ENCODE measurements at places on chromosomes 5 and 9.

DNA sequence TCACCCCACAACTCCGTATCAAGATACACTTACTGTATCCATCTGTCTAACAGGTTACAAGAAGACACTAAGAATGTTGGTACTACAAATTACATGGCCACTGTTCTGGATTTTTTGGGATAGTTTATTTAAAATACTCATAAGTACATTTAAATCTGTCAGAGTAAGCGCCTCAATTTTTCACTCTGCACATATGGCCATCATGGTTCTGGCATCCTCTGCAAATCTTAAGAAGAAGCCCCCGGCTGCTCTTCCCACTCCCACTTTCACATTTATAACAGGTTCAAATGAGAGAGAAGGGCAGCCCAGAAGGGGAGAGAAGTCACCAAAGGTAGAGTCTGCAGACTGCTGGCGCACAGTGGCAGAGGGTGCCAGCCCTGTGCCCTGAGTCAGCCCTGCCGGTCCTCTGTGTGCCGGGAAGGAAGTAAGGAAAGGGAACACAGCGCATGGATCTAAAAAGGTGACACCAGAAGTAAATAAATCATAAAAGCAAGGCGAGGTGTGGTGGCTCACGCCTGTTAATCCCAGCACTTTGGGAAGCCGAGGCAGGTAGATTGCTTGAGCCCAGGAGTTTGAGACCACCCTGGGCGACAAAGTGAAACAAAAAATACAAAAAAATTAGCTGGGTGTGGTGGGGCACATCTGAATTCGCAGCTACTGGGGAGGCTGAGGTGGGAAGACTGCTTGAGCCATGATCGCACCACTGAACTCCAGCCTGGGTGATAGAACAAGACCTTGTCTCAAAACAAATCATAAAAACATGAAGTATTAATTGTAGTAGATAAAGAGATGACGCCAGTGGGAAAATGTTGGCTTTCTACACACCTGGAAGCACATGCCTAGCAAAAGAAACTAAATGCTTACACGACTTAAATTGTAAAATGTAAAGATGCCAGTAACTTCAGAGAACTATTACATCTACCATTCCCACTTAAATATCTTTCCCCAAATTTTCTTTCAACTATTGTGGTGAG is 30.0 kb downstream of the RNF130 start:
- DNase-seq, result no peak

GRCh38 chr5:72036951-72037350 is 70.3 kb upstream of the MAP1B start:
- no peak for DNase-seq

GRCh38 chr5:119792161-119792799 is 162.9 kb downstream of the FAM170A start:
- DNase-seq, result no peak

GRCh38 chr9:16867576-16868311 is 2.7 kb downstream of the BNC2 start:
- DNase-seq, result no peak

DNA sequence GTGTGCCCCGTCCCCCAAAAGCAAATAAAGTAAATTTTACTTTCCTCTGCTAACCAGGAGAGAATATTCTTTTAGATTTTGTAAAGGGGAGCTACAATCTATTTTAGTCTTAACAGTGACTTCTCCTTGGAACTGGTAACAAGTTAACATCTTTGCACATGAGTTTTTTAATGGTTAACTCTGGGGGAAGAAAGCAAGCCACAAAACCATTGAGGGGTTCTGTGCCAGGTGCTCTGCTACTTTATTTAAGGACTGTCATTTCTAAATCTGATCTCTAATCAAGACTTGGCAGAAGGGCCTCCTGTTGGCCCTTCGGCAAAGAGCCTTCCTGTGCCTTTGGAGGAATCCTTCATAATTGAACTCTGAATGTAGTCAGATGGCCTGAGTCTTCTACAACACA is 153.4 kb downstream of the SLC12A2 start:
- DNase-seq, result no peak

GRCh38 chr5:168852329-168852728 is 273.2 kb upstream of the PANK3 start:
- DNase-seq, result no peak

DNA sequence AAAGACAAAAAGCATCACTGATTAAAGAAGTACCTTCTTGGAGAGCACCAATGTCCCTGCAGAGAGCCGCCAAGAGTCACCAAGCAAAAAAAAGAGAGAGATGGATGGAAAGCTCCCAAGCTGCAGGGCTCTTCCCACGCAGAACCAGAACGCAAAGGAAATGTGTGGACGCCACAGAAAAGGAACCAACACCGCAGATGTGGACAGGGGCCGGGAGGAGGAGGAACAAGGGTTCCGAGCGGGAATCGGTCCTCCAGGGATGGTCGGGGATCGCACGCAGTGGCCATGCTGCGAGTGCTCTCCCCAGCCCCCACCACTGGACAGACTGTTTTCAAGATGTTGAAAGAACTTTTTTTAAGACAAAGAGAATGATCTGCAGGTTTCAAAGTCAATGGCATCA is 40.2 kb upstream of the ZNF354A start:
- DNase-seq, result no peak

GRCh38 chr9:6054280-6055099 is 39.1 kb upstream of the RANBP6 start:
- DNase-seq, result peak; percentile 26

DNA sequence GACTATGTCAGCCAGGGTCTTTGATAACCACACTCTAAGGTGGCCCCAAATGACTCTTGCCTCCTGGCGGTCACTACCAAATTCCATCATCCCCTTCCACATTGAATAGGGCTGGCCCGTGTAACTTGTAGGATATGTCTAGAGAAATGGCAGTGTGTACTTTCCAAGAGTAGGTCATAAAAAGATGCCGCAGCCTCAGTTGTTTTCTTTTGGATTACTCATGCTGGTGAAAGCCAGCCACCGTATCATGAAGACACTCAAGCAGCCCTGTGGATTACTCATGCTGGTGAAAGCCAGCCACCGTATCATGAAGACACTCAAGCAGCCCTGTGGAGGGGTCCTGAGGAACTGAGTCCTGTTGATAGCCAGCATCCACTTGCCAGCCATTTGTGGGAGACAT is 172.0 kb upstream of the TBC1D2 start:
- no peak for DNase-seq

DNA sequence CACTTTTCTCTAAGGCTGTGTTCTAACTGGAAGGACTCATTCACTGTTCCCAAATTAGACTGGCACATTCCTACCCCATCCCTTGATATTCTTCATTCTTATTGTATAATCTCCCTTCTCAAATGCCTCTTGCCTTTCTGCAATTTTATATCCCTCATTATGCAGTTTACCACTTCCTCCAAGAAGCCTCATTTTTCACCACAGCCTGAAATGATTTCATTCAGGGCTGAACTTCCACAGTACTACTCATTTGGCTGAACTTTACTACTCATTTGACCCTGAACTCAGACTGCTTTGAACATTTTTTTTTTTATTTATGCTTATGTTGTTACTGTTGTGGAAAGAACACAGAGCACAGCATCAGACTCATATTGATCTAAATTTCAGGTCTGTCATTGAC is 32.7 kb downstream of the GRIA1 start:
- DNase-seq, result no peak

- DNase-seq, result no peak
These were observed 8.4 kb upstream of the SETD9 start for GRCh38 chr5:56900858-56901578.

DNA sequence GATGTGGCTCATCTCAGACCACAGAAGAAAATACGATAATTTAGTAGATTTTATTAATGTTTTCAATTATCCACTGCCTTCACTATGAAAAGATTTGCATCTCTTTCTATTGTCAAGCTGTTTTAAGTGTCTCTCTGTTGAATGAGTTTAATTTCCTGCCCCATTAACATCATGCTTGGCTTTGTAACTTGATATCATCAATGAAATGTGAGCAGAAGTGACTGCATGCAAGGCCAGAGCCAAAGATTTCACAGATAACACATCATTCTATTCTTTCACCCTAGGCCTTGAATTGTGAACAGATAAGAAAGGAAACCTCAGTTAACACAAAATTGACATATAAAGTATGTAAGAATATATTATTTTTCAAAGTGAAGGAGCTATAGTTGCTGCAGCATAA is 986.4 kb upstream of the CDH18 start:
- DNase-seq, result no peak

GRCh38 chr9:80061940-80062339 is 490.2 kb downstream of the TLE4 start:
- no peak for DNase-seq

- no peak for DNase-seq
These were observed 141.0 kb downstream of the OLFM1 start for GRCh38 chr9:135228345-135228982.

Measured in substantia nigra (tissue), 51 donors.